GDM1 (cell line): ENCODE measurements at places on chromosomes 2 and 18.

GRCh38 chr2:169038338-169038757, 7.2 kb upstream of the ABCB11 start:
- no peak for DNase-seq

GRCh38 chr2:65386344-65386743, 46.1 kb downstream of the SPRED2 start:
- DNase-seq = no peak

DNA sequence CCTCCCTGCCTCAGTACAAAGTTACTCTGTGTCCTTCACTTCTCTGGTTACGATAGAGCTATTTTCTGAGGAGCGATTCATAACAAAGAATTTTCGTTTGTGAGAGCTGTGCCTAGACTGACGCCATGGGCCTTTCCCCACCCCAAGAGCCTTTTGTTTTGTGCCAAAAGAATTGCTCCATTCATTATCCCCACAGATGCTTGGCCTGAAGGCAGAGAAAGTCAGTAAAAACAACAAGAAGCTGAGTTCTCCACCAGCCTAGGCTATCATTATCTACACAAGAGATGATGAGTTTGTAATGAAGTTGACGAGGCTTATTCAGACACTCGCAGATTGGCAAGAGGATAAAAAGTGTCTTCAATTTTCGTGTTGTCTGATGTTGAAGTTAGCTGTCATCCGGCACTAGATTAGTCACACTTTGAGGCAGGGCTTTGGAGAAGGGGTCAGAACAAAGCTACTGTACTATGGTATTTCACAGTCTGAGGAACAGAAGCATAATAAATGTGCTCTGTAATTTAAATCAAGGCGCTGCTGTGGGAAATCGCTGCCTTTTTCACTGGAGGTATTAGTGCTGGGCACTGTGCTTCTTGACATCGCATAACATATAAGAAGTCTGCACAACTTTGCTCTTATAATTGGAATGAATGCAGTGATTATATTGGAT, 278.4 kb upstream of the FIGN start:
- no peak for DNase-seq

GRCh38 chr2:220348206-220348605, 720.8 kb downstream of the SLC4A3 start:
- DNase-seq = no peak

DNA sequence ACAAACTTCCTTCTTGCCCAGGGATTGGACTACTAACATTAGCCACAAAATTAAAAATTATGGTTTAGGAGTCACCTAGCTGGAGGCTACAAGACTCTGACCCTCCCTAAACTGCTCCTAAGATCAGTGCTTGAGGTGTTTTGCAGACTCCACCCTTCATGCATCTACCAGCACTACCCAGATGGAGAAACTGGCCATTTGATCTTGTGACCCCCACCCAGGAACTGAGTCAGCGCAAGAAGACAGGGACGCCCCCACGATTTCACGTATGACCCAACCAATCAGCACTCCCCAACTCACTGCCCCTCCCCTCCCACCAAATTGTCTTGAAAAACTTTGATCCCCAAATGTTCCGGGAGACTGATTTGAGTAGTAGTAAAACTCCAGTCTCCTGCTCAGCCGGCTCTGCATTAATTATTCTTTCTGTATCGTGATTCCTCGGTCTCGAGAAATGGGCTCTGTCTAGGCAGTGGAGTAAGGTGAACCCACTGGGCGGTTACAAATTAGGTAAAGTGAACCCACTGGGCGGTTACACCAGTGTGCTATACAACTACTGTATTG, 40.1 kb upstream of the CCDC88A start:
- DNase-seq = no peak

DNA sequence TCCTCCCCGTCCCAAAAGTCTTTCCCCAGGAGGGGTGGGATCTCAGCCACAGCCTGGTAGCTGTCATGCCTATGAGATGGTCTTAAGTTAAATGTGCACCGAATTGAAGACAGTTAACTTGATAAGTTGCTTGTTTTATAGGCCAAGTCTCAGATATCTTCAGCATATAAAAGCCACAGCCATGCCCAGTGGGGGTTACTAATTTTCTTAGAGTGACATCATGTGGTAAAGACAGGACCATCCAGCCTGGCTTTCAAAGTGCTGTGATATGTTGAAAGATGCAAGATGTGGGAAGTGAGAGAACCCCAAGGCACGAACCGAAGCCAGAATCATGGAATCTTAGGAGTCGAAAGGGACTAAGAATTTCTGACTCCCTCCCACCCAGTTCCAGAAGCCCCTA, 42.1 kb upstream of the FAM124B start:
- no peak for DNase-seq

GRCh38 chr2:74474899-74475298, 2.4 kb upstream of the MRPL53 start:
- DNase-seq = no peak
